ENCODE measurements at places on chromosomes 11 and 22.

DNA sequence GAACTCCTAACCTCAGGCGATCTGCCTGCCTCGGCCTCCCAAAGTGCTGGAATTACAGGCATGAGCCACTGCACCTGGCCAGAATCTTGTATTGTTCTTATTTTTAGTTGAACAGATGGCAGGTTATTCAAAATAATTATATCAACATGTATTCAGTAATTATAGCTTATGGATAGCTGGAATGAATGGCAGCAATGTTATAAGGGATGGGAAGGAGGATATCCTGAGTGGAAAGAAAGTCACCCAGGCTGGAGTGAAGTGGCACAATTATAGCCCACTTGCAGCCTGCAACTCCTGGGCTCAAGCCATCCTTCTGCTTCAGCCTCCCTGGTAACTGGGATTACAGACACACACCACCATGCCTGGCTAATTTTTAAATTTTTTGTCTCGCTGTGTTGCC lies 88.1 kb downstream of the MED15 start:
- DNase-seq, result no peak

DNA sequence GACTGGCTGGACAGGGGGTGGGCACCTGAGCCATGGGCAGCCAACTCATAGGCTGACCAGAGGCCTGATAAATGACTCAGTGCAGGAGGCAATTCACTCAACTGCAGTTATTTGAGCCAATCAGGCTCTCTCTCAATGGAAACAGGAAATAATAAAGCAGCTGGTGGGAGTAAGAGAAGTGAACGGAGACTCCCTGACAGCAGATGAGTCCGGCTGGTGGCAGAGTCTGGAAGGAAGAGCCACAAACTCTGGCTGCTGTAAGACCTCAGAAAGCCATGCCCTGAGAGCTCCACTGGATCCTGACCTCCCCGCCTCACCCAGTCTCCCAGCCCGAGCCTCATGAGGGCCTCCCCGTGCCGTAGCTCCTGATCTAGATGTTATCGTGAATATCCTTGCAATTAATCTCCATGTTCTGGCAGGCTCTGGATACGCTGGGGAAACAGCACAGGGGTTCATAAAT lies 69.8 kb downstream of the TRIM29 start:
- DNase-seq, result no peak

GRCh38 chr11:8106679-8107078 lies 25.7 kb downstream of the TUB start:
- no peak for DNase-seq

DNA sequence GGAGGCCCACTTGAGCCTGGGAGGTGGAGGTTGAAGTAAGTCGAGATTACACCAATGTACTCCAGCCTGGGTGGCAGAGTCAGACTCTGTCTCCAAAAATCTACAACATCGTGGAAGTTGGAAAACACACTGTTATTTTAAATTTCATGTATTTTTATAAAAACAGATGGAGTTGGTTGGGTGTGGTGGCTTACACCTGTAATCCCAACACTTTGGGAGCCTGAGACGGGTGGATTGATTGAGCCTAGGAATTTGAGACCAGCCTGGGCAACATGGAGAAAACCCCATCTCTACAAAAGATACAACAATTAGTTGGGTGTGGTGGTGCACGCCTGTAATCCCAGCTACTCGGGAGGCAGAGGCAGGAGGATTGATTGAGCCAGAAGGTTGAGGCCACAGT lies 52.0 kb upstream of the CLTCL1 start:
- DNase-seq, result no peak

GRCh38 chr22:33747029-33747428 lies 173.2 kb downstream of the LARGE1 start:
- DNase-seq, result no peak
